ENCODE measurements at places on chromosomes 3 and 15.
A peak's percentile ranks its signal among the peaks of the same experiment; 100 is the strongest.

DNA sequence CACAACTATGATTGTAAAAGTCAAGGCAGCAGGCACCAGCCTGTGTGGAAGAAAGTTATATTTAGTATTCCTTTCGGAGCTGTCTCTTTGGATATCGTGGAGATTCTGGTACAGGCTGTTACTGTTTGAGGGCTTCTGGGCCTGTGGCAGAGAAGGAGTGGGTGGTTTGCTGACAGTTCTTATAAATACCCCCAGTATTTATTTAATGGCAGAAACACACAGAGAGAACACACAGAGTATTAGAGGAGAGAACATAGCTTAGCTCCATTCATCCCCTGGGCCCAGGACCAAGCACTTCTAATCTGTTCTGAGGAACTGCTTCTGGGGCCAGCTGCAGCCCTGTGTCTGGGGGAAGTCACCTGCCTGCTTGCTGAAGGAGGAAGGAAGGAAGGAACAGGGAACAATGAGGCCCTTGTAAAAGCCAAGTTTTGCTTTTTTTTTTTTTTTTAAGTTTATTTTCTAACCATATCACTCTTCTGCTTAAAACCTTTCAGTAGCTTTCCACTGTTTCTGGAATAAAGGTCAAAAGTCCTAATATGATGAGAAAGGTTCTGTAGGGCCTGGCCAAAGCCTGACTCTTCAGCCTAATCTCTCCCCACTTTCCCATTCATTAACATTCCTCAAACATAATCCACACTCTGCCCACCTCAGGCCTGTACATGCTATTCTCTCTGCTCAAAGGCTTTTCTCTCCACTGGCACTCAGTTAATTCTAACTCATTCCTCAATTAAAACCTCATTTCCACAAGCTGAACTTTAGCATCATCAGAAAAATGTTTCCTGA is 11.8 kb upstream of the PP2D1 start:
- no peak for DNase-seq

GRCh38 chr15:31013863-31014607 is 22.6 kb upstream of the MTMR10 start:
- no peak for DNase-seq

GRCh38 chr3:119219069-119219468 is 21.6 kb downstream of the B4GALT4 start:
- no peak for DNase-seq

GRCh38 chr15:55088207-55088606 is 108.5 kb downstream of the RSL24D1 start:
- DNase-seq: no peak

GRCh38 chr3:132342610-132343009 is 25.4 kb downstream of the ACP3 start:
- DNase-seq: no peak

- DNase-seq: no peak
Observed at GRCh38 chr3:170660139-170660538, 74.3 kb upstream of the SLC7A14 start.

DNA sequence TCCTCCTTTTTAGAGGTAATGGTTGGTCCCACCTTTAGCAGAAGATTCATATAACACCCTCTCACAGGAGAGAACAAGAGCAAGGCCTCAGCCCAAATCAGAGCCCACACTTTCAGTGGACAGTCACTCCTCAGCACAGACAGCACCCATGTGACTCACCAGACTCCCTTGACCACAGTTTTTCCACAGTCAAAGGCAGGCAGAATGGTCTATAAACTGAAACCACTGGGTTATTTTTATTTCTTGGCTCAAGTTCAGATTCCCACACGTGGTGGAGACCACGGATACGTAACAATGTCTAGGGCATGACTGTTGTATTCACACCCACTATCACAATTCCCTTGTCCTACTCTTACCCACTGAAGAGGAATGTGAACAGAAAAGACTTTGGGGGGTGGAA is 237.8 kb upstream of the UBE2E1 start:
- no peak for DNase-seq

- no peak for DNase-seq
Observed at GRCh38 chr3:152865668-152866245, 30.8 kb downstream of the P2RY1 start.

- DNase-seq: no peak
Observed at GRCh38 chr15:57784081-57784511, 77.6 kb downstream of the POLR2M start.

- DNase-seq: no peak
Observed at GRCh38 chr3:189631409-189631808, 220 bp downstream of the TP63 start.

DNA sequence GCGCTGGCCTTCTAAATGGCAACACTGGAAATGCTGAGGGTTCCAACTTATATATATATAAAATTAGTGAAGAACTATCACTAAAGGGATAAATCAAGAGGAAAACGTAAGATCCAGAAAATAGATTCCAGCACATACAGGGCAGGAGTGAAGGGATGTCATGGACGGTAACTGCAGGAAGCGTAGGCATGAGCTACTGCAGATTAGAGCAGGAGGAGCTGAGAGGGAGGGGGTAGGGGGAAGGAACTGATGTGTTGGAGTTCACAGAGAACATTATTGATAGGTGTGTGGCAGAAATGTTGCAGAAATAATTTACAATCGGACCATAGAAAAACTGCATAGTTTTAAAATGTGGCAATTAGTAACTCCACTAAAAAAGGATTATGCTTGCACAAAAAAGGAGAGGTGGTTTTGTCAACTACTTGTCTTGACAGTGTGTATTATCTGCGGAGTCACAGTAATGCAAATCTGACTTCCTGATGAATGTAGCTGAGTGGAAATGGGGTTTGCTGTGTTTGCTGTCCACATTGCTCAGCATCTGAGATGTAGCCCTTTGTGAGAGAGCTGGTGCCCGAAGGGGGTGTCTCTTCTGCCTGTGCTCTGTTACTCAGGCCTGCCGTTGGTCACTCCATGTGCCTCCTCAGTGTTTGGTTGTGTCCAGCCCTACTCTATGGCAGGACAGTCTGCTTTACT is 61.2 kb downstream of the PAK2 start:
- DNase-seq: no peak

GRCh38 chr3:196995646-196996355 is 27.2 kb upstream of the PIGZ start:
- no peak for DNase-seq

- no peak for DNase-seq
Observed at GRCh38 chr3:69741032-69741767, 1.9 kb downstream of the MITF start.

- DNase-seq: no peak
Observed at GRCh38 chr3:153400641-153401040, 238.6 kb downstream of the RAP2B start.

- no peak for DNase-seq
Observed at GRCh38 chr15:40960151-40960885, 7.0 kb downstream of the CHAC1 start.

DNA sequence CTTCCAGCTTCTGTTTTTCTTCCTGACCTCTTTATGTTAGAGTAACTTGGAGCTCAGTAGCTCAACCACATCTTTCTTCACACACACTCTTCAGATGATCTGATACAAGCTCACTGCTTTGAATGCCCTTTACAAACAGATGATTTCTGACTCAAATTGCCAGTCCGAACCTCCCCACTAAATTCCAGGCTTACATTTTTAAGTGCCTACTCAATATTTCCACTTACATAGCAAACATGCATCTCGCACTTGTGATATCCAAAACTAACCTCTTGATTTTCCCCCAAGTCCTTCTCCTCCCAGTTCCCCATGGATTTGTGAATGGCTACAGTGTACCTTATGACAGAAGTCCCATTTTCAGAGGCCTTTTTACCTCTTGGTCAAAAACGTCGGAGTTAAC is 139.1 kb downstream of the GBE1 start:
- no peak for DNase-seq

GRCh38 chr3:140756240-140757016 is 78.6 kb downstream of the TRIM42 start:
- DNase-seq: no peak

DNA sequence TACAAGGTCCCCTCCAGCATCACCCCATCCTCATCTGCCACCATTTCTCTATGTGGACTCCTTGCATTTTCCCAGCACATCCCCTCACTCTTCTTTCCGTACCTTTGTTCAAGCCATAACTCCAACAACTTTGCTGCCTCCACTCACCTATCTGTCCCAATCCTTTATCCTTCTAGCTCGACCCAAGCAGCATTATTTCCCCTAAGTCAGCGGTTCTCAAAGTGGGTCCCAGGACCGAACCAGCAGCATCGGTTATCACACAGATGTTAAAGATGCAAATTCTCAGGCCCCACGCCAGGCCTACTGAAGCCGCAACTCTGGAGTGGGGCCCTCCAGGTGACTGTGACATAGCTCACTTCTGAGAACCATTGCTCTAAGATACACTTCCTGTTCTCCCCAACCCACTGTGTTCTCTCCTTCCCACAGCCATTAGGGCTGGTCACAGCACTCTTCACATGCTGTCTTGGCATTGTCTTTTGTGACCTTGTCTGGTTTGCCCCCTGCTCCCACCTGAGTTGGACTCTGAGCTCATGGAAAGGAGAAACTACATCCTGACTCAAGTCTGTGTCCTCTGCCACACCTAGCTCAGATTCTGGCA is 56.2 kb downstream of the AAGAB start:
- DNase-seq: no peak

GRCh38 chr15:89379818-89380217 is 45.2 kb upstream of the POLG start:
- DNase-seq: no peak

DNA sequence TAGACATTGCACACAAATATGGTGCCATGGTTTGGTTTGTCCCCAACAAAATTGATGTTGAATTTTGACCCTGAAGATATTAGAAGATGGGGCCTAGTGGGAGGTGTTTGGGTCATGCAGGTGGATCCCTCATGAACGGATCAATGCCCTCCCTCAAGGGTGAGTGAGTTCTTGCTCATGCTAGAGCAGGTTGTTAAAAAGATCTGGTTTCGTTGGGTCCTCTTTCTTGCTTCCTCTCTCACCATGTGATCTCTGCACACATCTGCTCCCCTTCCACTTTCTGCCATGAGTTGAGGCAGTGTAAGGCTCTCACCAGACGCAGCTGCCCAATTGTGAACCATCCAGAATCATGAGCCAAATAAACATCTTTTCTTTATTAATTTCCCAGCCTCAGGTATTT is 87.8 kb upstream of the MDFIC2 start:
- no peak for DNase-seq

DNA sequence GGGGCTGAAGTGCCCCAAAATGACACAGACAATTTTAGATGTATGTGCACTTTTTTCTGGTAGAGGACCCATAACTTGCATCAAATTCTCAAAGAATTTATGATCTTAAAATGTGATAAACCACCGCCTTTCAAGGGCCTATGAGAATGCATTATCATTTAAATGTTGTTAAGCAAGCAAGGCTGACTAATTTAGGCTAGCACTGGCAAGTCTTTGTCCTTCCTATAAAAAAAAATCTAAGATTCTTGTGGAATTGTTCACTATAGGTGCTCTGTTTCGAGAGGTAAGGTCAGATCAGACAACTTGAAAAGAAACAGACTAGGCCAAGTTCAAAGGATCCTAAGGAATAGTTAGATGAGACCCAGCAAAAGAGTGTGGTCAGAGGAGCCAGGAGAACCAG is 128.9 kb upstream of the PHLDB2 start:
- DNase-seq: no peak

DNA sequence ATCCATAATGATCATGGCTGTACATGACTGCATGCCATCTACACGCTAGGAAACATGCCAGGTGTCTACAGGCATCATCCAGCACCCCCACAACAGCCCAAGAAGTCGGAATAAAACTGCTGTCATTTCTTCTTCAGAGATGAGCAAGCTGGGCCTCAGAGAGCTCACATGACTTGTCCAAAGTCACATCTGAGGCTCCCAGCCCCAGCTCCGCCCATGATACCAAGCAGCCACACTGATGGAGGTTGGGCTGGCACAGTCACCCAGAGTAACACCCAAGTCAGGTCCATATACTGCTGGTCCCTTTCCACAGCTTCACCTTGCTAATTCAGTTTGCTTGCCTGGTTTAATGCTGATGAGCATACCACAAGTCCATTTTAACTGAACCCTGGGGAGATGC is 116.6 kb downstream of the SEC22A start:
- no peak for DNase-seq

DNA sequence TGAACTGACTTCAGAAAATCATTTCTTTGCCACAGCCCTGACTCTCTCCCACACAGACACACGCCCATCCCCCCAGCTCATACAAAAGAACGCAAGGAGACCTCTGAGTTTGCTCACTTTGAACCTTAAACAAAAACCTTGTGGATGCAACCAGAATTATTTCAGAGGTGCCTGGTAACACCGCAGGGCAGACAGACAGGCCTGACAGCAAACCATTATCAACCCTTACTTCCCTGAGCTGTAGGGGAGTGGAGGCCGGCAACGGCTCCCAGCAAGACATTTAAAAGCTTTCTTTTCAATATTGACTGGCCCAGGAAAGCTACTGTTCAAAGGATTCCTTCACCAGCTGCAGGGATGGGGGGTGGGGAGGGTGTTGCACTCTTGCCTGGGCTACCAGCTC is 2.0 kb upstream of the EFCC1 start:
- no peak for DNase-seq

GRCh38 chr3:12175844-12176453 is 17.2 kb upstream of the TIMP4 start:
- no peak for DNase-seq

DNA sequence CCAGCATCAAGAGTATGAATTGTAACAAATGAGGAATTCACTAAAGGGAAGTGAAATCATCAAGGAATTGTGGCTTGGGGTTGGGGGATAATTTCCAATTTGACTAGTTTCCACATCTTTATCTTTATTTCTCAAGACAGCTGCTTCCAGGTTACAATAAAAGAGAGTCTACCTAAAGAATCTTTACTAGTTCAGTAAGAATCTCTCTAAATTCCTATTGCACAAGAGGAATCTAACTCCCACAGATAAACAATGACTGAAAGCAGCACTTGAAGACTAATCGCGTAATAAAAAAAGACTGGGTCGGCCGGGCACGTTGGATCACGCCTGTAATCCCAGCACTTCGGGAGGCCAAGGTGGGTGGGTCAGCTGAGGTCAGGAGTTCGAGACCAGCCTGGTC is 194.4 kb downstream of the KBTBD8 start:
- DNase-seq: no peak

GRCh38 chr3:112734736-112735350 is 93.9 kb upstream of the CCDC80 start:
- DNase-seq: peak; percentile 92

Data from H1 (cell line).